ENCODE measurements at places on chromosomes 2 and 18.

- no peak for DNase-seq
These were observed 35.4 kb downstream of the PLEKHB2 start for GRCh38 chr2:131140581-131140980.

DNA sequence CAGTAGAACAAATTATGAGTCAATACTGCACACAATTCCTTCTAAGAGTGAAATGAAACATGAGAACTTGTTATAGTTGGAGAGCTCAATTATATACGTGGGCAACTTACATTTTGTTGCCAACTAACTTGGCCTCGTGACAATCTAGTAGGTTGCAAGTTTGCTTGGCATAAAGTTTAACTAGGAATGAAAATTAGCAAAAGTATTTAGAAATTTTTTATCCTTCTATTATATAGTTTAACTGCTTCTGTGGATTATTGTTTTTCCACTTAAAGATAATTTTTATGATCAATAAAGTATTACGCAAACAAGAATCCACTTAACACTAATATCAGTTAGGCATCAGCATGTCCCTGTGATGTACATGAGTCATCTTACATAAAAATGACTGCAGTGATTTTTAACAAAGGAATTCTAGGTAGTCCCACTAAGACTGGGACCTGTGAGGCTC, 41.1 kb downstream of the FAM124B start:
- DNase-seq: no peak

DNA sequence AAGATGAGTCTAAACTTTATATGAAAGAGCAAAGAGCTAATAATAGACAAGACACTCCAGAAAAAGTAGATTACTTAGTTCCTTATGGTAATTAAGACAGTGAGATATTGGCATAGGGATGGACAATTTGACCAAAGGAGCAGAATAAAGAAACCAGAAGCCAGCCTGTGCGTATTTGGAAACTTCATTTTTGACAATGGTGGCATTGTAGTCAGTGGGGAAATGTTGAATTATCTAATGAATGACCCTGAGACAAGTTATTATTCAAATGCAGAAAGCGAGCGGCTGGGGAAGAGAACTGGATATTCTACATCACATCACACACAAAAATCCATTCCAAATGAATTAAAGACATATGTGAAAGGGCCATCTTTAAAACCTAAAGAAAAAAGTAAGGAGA, 144.3 kb downstream of the DTNB start:
- DNase-seq: no peak

GRCh38 chr18:57063601-57064103, 83.2 kb upstream of the BOD1L2 start:
- no peak for DNase-seq

GRCh38 chr2:152562198-152562884, 154.9 kb downstream of the PRPF40A start:
- no peak for DNase-seq

- no peak for DNase-seq
These were observed 492.3 kb downstream of the XIRP2 start for GRCh38 chr2:167380555-167380954.

GRCh38 chr18:62324181-62324828, 805 bp upstream of the TNFRSF11A start:
- DNase-seq: no peak

DNA sequence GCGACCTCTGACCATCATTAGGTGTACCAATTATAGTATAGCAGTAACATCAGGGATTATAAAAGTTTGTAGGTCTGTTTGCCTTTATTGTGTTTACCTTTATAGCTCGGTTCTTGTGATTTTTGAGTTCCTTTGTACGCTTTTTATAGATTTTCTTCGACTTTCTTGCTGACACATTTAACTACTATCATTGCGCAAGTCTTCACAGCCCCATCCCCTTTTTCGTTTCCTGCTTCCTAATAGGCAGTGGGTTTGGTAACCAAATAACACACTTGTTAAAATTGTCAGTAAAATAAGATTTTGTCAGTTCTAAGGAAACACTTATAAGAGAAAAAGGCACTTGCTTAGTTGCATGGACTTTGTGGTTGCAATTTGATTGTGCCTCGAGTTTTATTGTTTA, 541.5 kb downstream of the LRP1B start:
- no peak for DNase-seq

- no peak for DNase-seq
These were observed 3.8 kb upstream of the TBR1 start for GRCh38 chr2:161412346-161412745.

GRCh38 chr2:220856486-220856885, 715.6 kb downstream of the EPHA4 start:
- DNase-seq: no peak

GRCh38 chr2:30437809-30438548, 9.1 kb upstream of the LCLAT1 start:
- DNase-seq: no peak

DNA sequence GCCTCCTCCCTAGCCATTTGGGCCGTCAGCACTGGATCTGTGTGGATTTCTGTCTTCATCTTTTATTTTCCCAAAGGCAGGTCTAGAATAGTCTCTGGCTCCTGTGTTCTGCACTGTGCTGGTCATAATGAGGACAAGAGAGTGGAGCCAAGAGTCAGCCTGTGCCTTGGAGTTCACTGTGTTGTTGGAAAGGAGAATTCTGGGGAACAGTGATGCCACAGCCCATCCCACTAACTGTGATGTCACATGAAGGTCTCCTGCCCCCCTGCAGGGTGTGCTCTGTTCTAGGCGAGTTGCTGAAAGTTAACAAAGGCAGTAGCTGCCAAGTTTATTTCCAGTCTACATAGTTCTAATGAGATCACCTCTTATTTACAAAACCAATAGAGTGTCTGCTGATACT, 248.5 kb downstream of the TPGS2 start:
- DNase-seq: no peak

DNA sequence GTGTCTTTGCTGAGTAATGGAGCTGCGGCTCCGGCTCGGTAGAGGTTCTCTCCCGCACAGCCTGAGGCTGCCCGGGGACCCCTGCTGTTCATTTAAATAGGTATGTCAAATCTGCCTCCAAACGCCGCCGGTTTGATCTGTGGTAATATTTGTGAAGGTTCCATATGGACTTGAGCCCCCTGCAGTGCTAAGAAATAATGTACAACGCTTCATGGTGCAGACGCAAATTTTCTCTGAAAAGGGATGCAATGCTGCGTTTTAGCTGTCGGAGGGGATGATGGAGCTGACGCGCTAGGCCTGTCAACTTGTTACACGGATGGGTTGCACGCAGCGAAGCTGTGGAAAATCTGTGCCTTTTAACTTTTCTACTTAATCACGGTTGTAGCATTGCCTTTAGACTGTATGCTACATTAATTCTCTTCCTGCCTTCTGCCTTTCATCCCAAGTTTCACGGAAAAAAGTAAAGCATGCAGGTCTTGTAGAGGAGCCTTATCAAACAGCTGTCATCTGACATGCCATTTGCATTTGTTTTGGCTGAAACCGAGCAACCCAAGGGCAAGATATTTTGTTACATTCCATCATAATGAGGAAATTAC, 43.2 kb downstream of the MRPS9 start:
- no peak for DNase-seq

- DNase-seq: no peak
These were observed 1201.8 kb upstream of the CDH2 start for GRCh38 chr18:29378651-29379136.

DNA sequence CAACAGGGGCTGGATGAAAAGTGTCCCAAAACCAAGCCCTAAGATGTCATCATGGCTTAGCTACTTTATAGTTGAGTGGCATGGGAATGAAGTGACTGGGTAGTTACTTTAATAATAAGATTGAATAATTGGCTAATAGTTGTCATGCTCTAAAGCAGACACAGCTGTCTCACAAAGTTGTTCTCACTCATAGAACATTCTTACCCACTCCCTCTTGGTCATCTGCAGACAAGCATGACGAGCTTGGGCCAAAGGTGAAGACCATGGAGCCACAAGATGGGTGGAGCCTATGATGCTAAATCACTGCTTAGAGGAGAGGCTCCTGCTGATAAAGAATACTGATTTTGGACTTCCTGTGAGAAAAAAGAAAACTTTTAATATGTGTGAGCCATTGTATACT, 62.4 kb upstream of the MMADHC start:
- no peak for DNase-seq

DNA sequence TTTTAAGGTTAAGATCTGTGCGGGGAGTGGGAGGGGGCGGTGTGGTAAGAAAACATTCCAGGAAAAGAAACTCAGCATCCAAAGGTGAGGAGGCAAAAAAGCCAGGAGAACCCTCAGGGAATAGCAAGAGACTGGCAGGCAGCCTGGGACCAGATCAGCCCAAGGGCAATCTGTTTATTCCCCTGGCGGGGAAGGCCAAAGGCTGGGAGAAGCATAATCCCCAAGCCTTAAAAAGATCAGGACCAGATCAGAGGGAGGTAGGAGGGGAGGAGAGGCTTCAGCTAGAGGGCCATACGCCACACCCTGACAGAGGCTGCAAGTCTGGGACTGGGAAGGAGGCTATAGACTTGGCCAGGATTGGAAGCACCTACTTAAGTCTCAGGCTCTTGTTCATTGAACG, 163.0 kb upstream of the PXDN start:
- DNase-seq: no peak

- DNase-seq: no peak
These were observed 5.9 kb downstream of the GYPC start for GRCh38 chr2:126661702-126662500.

- DNase-seq: no peak
These were observed 10.6 kb downstream of the IL1F10 start for GRCh38 chr2:113078350-113078839.

- DNase-seq: no peak
These were observed 73.1 kb downstream of the TMEM185B start for GRCh38 chr2:120150040-120150482.

GRCh38 chr2:191109888-191110287, 40.9 kb downstream of the STAT4 start:
- DNase-seq: no peak
